ENCODE measurements at places on chromosomes 12 and 14. TPM values are rescaled to one million over a fixed set of nuclear protein-coding genes. Genes with fewer than 3 reads are reported as not detected.

MANSC1 gene
- total RNA-seq = 5.5 TPM

NT5DC3 gene
- 1.7 TPM for total RNA-seq

ATP6V1D gene
- 34.4 TPM for total RNA-seq

OR4K14 gene
- not detected for total RNA-seq

KLHL33 gene
- not detected for total RNA-seq

SERPINA1 gene
- total RNA-seq = 5.3 TPM

NTF3 gene
- 0.08 TPM for total RNA-seq

TAS2R14 gene
- total RNA-seq = 1.9 TPM

CD163L1 gene
- 0.16 TPM for total RNA-seq

ADGRD1 gene
- 0.78 TPM for total RNA-seq

PSMC1 gene
- total RNA-seq = 130 TPM

LALBA gene
- total RNA-seq = not detected

MGP gene
- total RNA-seq = 13.6 TPM

TAS2R42 gene
- not detected for total RNA-seq

MIP gene
- not detected for total RNA-seq

NEMF gene
- total RNA-seq = 15.9 TPM

GSG1 gene
- not detected for total RNA-seq

DTX3 gene
- total RNA-seq = 22.9 TPM

GRIP1 gene
- total RNA-seq = not detected

ASIC1 gene
- 14.3 TPM for total RNA-seq

COQ5 gene
- total RNA-seq = 44.9 TPM

RD3L gene
- not detected for total RNA-seq

C12orf54 gene
- not detected for total RNA-seq

HPD gene
- total RNA-seq = 0.52 TPM

CARMIL3 gene
- 0.64 TPM for total RNA-seq

NGB gene
- total RNA-seq = not detected

PZP gene
- under 0.01 TPM for total RNA-seq

LRRC43 gene
- 0.13 TPM for total RNA-seq

PROX2 gene
- total RNA-seq = not detected

DUSP6 gene
- 25.2 TPM for total RNA-seq

ARG2 gene
- total RNA-seq = 2.7 TPM

BCL11B gene
- total RNA-seq = 0.13 TPM

CLEC9A gene
- total RNA-seq = not detected

MYO1H gene
- total RNA-seq = not detected

PIANP gene
- total RNA-seq = 0.52 TPM

SIX1 gene
- total RNA-seq = 2.4 TPM

CPNE6 gene
- not detected for total RNA-seq

KIF26A gene
- 1.2 TPM for total RNA-seq

OVCH1 gene
- 0.08 TPM for total RNA-seq

APEX1 gene
- total RNA-seq = 196 TPM

SCNN1A gene
- total RNA-seq = 1.3 TPM

SYCP3 gene
- not detected for total RNA-seq

OR6C2 gene
- not detected for total RNA-seq

BDKRB1 gene
- 53.3 TPM for total RNA-seq

C12orf57 gene
- total RNA-seq = 337 TPM

SCN8A gene
- total RNA-seq = 3.7 TPM
